ENCODE measurements at places on chromosomes 12 and 14.
A peak's percentile ranks its signal among the peaks of the same experiment; 100 is the strongest.

DNA sequence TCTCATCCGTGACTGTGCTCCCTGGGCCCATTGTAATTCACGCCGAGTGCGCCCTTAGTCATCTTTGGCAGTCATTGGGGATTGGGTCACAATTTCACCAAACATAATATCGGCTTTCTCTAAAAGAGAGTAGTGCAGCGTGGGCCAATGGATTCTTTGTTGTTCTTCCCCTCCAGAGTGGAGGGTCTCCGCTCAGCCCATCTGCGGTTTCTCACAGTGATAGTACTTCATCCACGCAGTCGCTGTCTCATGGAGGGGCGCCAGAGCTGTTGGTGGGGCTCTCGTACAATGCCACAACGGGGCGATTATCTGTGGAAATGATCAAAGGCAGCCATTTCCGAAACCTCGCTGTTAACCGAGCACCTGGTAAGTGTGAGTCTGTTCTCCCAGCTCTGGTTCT is 321.8 kb downstream of the SNAPC1 start:
- DNase-seq, result no peak
- H3K4me1 ChIP-seq, result peaks cover 46% of the 10 kb centered on the region
- no peaks in the 10 kb centered on the region for H3K27me3 ChIP-seq

- no peaks in the 10 kb centered on the region for H3K27me3 ChIP-seq
- H3K36me3 ChIP-seq, result no peaks in the 10 kb centered on the region
- H3K4me1 ChIP-seq, result peaks cover 13% of the 10 kb centered on the region
- peak overlapping the region; percentile 83 for H3K27ac ChIP-seq
Observed at GRCh38 chr12:110403976-110404682, 621 bp upstream of the ANAPC7 start.

DNA sequence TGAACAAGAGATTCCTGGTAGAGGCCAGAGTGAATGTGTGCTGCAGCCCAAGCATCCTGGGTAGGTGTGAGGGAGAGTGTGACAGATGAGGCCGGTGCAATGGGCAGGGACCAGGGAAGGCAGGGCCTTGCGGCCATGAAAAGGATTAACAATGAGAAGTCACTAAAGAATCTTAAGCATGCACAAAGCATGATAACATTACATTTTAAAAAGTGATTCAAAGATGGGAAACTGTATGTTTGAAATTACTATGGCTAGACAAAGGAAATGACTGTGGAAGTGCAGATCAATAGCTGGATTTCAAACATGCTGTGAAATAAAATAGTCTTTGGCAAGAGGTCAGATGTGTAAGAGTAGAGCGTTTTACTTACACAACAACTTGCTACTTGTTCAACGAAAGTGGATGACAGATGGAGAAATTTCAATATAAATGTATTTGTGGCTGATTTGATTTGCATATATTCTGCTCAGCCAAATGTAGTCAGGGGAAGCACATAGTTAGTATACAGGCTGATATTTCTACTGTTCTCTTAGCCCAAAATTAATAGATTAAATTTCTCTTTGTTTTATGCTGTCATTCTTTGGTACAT is 175.5 kb downstream of the CCDC59 start:
- H3K27me3 ChIP-seq, result no peaks in the 10 kb centered on the region
- H3K4me1 ChIP-seq, result no peaks in the 10 kb centered on the region
- no peak for DNase-seq
- H3K36me3 ChIP-seq, result no peaks in the 10 kb centered on the region

DNA sequence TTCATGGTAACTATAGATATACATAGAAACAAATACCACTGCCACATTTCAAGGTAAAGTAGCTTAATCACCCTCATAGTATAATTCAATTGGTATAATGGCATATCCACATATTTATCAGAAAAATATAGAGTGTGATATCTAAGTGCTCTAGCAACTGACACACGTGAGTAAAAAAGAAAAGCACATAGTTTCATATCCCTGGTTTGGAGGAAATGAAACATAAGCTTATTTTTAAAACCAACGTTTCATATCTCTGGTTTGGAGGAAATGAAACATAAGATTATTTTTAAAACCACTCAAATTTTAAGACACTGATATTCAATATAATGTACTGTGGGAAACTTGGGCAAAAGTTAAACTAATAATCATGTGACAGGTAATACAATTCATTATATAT is 2.1 kb downstream of the OR6C70 start:
- H3K27me3 ChIP-seq, result no peaks in the 10 kb centered on the region
- peak; percentile 44 for DNase-seq
- H3K27ac ChIP-seq, result peak overlapping the region; percentile 52

GRCh38 chr12:25714198-25714984 is 161.3 kb upstream of the LMNTD1 start:
- H3K4me1 ChIP-seq, result no peaks in the 10 kb centered on the region
- DNase-seq, result no peak
- no peak overlapping the region for H3K27ac ChIP-seq
- H3K36me3 ChIP-seq, result no peaks in the 10 kb centered on the region

DNA sequence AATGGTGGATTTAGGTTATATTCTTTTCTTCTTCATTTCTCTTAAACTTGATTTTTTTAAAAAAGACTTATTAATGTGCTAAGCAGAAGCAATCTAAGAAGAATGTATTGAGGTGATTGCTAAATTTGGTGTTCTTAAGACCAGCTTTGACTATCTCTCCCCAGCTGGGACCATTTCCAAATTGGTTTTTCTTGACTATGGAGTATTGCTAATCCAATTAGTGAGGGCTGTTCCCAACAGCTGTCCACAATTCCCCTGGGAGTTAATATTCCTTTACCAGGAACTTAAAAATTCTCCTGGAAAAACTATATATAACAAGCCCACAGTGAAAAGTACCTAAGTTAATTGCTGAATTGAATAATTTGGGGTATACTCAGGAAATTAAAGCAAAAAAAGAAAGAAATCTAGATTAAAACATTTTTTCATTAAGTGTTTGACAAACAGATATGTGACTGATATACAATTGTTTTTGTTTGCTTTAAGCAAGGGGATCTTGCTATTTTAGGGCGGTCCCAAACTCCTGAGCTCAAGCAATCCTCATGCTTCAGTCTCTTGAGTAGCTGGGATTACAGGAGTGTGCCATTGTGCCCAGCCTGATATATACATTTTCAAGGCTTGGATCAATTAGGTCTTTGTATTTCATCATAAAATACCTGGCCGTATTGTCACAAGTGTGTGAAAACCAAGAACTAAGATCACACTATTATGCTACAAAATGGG is 105.0 kb downstream of the FAR2 start:
- H3K27me3 ChIP-seq, result no peaks in the 10 kb centered on the region
- no peaks in the 10 kb centered on the region for H3K4me1 ChIP-seq
- no peak for DNase-seq
- no peak overlapping the region for H3K4me3 ChIP-seq
- no peaks in the 10 kb centered on the region for H3K36me3 ChIP-seq

DNA sequence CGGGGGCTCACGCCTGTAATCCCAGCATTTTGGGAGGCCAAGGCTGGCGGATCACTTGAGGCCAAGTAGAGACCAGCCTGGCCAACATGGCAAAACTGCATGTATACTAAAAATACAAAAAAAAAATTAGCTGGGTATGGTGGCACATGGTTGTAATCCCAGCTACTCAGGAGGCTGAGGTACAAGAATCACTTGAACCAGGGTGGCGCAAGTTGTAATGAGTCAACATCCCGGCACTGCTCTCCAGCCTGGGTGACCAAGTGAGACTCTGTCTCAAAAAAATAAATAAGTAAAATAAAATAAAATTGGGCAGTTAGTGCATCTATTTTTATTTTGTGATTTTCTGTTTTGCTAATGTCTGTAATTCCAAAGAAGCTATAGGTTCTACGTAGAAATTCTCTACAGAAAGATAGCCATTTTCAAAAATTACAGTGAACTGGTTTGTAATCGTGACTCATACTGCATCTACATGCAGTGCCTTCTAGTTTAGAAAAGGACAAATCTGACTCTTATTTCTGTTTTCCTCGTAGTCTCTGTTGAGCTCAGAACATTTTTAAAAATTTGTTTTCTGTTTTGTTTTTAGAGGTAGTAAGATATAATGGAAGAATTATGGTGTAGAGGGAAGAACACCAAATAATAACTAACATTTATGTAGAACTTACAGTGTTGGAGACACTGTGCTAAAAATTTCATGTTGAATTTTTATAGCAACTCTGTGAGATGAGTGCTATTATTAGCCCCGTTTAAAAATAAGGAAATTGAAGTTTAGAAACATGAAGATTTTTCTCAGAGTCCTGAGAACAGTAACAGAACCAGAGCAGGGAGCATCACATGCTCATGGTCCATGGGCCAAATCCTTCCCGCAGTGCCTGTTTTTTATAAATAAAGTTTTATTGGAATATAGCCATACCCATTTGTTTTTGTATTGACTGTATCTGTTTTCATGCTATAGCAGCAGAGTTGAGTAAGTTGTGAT is 201.2 kb downstream of the SYNE2 start:
- DNase-seq, result no peak
- H3K36me3 ChIP-seq, result peaks cover 3% of the 10 kb centered on the region
- H3K27ac ChIP-seq, result no peak overlapping the region
- H3K4me3 ChIP-seq, result no peak overlapping the region
- H3K4me1 ChIP-seq, result no peaks in the 10 kb centered on the region

GRCh38 chr12:10456856-10457255 is 3.7 kb upstream of the KLRC1 start:
- no peak for DNase-seq
- no peak overlapping the region for H3K4me3 ChIP-seq
- H3K36me3 ChIP-seq, result no peaks in the 10 kb centered on the region
- no peak overlapping the region for H3K27ac ChIP-seq
- H3K4me1 ChIP-seq, result no peaks in the 10 kb centered on the region

DNA sequence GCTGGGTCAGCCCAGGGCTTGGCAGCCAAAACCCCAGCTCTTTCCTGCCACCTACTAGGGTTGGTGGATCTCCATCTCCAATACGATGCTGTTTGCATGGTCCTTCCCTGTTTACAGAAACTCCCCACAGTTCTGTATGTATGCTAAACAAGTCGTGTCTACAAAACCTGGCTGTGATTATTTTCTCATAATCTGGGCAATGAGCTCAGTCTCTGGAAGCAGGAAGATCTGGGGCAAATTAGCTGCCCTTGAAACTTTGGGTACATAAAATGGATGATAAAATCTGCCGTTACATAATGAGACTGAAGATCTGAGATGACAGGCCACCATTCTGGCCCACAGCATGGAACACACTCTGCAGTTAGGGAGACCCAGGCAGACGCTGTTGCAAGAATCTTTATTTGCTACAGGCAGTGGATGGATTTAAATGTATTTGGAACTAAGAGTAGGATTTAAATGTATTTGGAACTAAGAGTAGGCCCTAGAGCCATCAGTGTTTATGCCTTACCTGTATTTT is 31.7 kb downstream of the ACADS start:
- H3K36me3 ChIP-seq, result peaks cover 3% of the 10 kb centered on the region
- DNase-seq, result no peak
- H3K4me1 ChIP-seq, result no peaks in the 10 kb centered on the region
- no peak overlapping the region for H3K27ac ChIP-seq
- no peak overlapping the region for H3K4me3 ChIP-seq

- H3K4me1 ChIP-seq, result peaks cover 25% of the 10 kb centered on the region
- H3K4me3 ChIP-seq, result peak overlapping the region; percentile 22
- H3K27ac ChIP-seq, result no peak overlapping the region
Observed at GRCh38 chr12:101671157-101671791, 26.2 kb upstream of the CHPT1 start.
